ENCODE measurements at places on chromosomes 16 and 17.
A peak's percentile ranks its signal among the peaks of the same experiment; 100 is the strongest.

DNA sequence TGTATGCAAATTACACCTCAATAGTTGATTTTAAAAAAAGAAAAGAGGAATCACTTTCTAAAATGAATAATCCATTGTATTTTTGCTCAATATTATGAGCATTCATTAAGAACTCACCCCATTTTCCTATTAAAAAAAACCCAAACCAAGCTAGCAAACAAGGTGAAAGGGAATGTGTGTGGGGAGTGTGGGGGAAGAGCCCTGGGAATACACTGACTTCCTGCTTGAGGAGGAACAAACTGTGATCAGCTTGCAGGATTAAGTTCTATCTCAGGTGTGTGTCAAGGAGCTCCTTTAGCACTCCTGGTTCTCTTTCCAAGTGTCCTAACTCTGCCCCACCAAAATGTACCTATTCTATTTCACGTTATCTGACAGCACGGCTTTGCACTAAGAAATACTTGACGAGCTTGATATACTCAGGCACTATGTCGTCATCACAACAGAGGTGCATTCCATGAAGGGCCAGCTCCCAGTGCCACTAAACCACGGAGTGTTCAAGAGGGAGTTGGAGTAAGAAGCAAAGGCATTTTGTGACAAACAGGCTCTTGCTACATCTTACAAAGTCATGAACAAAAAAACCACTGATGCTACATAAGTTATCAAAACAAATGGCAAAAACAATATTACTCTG is 73.2 kb downstream of the MYH10 start:
- DNase-seq = no peak

DNA sequence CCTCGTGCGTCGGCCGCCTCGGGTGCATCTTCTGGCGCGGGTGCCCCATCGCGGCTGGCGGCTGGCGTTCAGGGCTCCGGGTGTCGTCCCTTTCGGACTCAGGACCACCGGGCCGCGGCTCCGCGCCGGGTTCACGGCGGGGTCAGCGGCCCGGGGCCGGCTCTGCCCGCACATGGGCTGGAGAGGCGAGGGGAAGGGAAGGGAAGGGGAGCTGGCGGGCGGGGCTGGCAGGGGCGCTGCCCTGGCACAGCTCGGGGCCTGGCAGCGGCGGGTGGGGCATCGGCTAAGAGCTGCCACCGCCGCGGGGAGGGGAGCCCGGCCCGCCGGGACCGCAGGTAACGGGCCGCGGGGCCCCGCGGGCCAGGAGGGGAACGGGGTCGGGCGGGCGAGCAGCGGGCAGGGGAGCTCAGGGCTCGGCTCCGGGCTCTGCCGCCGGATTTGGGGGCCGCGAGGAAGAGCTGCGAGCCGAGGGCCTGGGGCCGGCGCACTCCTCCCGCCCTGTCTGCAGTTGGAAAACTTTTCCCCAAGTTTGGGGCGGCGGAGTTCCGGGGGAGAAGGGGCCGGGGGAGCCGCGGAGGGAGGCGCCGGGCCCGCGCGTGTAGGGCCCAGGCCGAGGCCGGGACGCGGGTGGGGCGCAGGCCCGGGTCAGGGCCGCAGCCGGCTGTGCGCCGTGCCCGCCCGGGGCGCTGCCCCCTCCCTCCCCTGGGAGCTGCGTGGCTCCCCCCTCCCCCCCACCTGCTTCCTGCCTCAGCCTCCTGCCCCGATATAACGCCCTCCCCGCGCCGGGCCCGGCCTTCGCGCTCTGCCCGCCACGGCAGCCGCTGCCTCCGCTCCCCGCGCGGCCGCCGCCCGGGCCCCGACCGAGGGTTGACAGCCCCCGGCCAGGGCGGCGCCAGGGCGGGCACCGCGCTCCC is 646 bp downstream of the HIC1 start:
- DNase-seq = no peak

- peak; percentile 64 for DNase-seq
Measured at GRCh38 chr17:9240659-9241370, 219.5 kb downstream of the NTN1 start.

- DNase-seq = no peak
Measured at GRCh38 chr16:17359788-17360390, 110.9 kb downstream of the XYLT1 start.

DNA sequence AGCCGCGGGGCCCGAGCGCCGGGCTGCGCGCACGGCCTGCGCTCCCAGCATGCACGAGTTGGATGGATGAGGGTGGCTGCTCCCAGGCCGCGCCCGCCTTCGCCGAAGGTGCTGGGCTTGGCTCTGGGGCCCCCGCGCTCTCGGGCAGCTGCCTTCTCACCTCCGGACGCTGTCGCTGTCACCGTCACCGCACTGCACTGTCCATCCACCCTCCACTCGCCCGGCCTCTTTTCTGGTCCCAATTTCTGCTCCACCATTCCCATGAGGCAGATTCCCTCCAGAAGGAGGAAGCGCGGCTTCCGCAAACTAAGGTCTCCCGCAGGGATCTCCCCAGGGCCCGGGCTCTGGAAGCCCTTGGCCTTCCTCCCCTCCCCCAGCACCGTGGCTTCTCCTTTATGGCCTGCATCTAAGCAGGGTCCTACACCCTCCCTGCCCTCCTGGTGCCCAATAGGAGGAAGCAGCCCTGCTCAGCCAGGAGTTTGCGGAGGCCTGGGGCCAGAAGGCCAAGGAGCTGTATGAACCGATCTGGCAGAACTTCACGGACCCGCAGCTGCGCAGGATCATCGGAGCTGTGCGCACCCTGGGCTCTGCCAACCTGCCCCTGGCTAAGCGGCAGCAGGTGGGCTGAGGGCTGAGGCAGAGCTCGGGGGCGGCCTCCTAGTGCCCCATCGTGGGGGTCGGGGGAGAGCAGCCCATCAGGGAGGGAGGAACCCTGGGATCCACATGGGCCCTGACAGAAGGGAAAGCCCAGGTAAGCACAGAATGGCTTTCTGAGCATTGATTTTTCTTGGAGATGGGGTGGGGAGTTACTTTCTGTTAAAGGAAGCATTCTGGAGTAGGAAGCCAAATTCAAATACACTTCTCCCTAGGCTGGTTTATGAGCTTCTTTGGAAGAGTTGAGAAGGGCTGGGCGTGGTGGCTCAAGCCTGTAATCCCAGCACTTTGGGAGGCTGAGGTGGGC is 899 bp downstream of the ACE start:
- no peak for DNase-seq

DNA sequence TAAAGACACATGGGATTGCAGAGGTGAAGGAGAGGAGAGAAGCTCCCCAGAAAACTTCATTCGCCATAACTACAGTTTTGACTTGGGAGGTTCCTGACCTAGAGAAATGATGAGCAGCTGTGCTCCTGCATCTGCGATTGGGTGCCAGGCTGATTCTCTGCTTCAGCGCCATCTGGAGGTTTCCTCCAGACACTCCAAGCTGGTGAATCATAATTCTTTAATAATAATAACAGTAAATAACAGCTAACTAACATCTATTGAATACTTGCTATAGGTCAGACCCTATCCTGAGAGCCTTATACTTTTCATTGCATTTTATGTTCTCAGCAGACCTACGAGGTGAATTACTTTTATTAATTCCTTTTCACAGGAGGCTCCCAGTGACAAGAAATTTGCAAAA is 575.8 kb downstream of the TOX3 start:
- DNase-seq = no peak

GRCh38 chr16:79073566-79073965 is 527.0 kb downstream of the MAF start:
- DNase-seq = no peak

GRCh38 chr17:34741967-34742366 is 162.6 kb downstream of the TMEM132E start:
- DNase-seq = no peak

- DNase-seq = no peak
Measured at GRCh38 chr17:44132275-44132821, 8.9 kb upstream of the HDAC5 start.

DNA sequence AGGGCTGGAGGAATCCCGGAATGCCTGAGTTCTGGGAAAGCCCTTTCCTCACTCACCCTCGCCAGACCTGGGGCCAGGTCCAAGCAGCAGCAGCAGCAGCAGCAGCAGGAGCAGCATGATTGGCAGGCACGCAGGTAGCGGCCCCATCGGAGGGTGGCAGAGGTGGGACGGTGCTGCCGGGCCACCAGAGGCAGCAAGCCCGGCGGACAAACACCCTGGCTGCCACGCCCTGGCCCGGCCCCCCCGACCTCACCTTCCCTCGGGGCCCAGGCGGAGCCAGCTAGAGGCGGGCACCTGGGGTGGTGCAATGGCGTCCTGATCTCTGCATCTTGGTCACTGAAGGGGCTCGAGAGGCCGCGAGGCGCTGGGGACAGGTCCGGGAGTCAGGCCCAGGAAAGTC is 122.4 kb downstream of the LAT start:
- no peak for DNase-seq

GRCh38 chr17:40818343-40818732 is 4.1 kb downstream of the KRT10 start:
- DNase-seq = no peak

GRCh38 chr16:73176577-73177013 is 128.7 kb upstream of the ZFHX3 start:
- DNase-seq = no peak

- no peak for DNase-seq
Measured at GRCh38 chr16:23434380-23434779, 18.6 kb downstream of the COG7 start.

- DNase-seq = no peak
Measured at GRCh38 chr16:51157698-51158097, 6.6 kb upstream of the SALL1 start.

DNA sequence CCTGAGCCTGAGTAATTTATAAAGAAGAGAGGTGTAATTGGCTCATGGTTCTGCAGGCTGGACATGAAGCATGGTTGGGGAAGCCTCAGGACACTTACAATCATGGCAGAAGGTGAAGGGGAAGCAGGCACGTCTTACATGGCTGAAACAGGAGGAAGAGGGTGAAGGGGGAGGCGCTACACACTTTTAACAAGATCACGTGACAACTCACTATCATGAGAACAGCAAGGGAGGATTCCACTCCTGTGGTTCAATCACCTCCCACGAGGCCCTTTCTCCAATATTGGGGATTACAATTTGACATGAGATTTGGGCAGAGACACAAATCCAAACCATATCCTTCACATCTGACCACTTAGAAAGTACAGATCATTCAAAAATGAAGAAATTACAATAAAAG is 110.6 kb upstream of the SHISA6 start:
- DNase-seq = no peak

DNA sequence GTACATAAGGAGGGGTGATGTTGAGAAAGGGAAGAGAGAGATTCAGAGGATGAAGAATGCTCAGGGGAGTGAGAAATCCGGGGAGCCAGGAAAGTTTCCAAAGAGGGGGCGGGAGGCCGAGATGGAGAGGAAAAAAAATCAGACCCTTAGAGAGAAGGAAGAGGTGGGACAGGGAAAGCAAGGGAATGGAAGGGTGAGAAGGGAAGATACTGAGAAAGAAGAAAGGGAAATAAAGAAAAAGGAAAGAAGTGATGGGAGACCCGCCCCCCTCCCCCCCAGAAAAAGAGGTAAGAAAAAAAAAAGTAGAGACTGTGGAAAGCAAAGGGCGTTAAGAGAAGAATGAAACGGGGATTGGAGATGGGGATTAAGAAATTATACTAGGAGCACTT is 507 bp downstream of the DYNLRB2 start:
- no peak for DNase-seq

GRCh38 chr17:20073055-20073979 is 64.2 kb downstream of the SPECC1 start:
- no peak for DNase-seq

- DNase-seq = no peak
Measured at GRCh38 chr17:70298929-70299531, 129.7 kb downstream of the KCNJ2 start.

DNA sequence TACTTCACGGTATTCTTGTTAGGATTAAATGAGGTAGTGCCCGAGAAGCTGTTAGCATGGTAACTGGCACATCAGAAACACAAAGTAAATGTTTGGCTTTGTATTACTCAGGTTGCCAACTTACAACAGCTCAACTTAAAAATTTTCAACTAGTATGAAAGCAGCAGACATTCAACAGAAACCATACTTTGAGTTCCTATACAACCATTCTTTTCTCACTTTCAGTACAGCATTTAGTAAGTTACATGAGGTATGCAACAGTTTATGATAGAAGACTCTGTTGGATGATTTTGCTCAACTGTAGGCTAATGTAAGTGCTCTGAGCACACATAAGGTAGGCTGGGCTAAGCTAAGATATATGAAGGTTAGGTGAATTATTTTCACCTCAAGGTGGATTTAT is 7.7 kb downstream of the CENPN start:
- DNase-seq = no peak

DNA sequence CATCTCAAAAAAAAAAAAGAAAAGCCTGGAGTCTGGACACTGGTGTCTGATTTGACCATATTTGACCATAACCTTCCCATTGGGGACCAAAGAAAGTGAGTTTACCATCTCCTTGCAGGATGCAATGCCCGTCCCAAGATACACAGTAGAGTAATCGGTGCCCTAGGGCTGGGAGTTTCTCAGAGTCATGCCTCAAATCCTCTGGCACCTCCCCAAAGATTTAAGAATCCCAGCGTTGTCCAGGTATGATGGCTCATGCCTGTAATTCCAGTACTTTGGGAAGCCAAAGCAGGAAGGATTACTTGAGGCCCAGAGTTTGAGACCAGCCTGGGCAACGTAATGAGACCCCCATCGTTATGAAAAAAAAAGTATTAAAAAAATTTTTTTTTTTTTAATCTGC is 5.0 kb downstream of the PITPNM3 start:
- DNase-seq = no peak

GRCh38 chr17:58156839-58157803 is 8.9 kb downstream of the OR4D1 start:
- DNase-seq = no peak

DNA sequence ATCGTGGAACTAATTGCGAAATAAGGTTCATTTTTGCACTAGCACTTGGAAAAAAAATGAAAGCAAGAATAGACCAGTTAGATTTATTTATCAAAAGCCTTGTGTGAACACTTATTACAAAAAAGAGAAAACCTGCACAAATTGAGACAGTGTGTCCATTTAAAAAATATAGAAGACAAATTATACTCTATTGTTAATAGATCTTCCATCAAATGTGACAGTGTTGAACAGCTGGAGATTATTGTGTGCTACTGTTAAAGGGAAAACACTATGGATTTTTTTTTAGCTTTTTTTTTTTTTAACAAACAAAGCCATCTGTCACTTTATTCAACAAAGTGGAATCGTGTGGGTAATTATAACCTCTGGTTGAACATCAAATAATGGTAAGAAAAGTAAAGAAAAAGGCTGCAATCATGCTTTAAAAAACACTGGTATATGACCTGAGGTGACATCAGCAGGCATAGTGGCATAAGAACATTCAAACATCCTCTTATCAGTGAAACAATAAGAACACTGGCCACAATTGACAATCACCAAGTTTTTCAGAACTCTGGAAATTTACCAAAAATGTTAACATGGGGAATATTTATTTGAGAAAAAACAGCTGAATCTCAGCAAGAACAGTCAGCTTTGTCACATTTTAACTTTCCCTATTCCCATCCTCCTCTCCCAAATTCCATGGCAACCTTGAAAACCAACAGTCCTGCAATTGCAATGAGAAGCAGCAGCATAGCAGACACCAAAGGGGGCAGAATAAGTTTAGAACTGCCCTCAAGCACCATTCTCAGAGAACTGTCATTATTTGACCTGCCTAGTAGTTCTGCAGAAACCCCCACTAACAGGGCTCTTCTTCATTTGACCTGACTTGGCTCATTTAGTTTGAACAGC is 442.3 kb upstream of the MON1B start:
- DNase-seq = no peak

Measured in nucleus accumbens (tissue), 56 donors.